NCI-H526 (cell line): ENCODE measurements at places on chromosomes 12 and 14.

GRCh38 chr12:75212072-75212471, 2.4 kb upstream of the KCNC2 start:
- DNase-seq = no peak

DNA sequence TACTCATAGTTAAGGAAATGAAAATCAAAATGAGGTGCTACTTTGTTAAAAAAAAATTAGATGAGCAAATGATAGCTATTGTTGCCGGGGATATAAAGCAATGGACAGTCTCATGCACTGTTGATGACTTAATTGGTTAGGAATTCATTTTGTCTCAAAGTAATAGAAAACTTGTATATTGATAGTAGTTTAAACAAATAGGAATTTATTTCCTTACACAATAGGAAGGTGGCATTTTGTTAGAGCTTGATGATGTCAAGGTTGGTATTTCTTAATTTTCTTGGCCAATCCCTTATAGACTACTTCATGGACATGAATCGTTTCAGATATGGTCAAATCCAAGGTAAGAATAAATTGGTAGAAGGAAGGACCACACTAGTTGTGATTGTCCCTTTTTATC, 7.8 kb downstream of the PRPF39 start:
- no peak for DNase-seq

- DNase-seq = peak; percentile 23
Measured at GRCh38 chr12:107760207-107760808, 629 bp downstream of the PRDM4 start.

DNA sequence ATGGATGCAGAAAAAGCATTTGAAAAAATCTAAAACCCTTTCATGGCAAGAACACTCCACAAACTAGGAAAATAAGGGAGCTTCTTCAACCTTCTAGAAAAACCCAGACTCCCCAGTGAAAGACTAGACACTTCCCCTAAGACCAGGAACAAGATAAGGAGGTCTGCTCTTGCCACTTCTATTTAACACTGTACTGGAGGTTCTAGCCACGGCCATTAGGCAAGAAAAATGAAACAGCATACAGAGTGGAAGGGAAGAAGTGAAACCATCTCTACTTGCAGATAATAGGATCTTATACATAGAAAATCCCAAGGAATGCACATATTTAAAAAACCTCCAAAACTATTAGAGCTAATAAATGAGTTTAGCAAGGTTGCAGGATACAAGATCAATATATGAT, 42.3 kb downstream of the CHGA start:
- no peak for DNase-seq

DNA sequence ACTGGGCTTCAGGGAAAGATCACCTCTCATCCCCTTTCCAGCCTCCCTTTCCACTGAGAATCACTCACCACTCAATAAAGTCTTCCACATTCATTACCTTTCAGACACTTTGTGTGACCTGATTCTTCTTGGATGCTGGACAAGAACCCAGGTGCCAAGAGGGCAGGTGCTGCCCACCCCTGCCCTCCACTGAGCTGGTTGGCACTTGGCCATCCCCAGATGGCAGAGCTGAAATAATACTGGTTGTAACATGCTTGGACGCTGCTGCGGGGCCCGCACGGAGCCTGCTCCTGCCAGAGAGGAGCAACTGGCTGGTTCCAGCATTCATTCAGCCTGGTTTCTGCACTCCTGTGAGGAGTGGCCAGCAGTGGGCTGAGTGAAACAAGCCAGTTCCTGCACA, 386.7 kb upstream of the CCDC196 start:
- DNase-seq = no peak

DNA sequence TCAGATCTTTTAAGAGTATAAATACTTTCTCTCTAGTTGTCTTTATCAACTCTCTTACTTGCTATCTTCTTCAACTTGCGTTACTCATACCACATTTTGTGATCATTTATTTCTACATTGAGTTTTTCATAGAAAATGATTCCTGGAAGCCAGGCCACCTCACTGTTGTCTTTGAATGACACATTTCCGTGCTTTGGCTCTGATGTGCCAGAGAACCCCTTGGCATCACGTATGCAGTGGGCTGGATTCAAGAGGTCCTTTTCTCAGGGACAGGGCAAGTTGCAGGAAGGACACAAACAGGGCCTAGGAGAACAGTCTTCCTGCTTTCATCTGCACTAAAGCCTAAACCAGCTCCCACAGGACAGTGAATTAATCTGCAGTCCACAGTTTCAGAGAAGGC, 70.3 kb upstream of the PYGL start:
- no peak for DNase-seq
